Vagina (tissue), 2 donors: ENCODE measurements at places on chromosomes 3 and 15. TPM values are rescaled to one million over a fixed set of nuclear protein-coding genes. Genes with fewer than 3 reads are reported as not detected.
A peak's percentile ranks its signal among the peaks of the same experiment; 100 is the strongest.

GRCh38 chr15:38885001-38885400 is 320.4 kb upstream of the RASGRP1 start:
- H3K4me1 ChIP-seq: peaks cover 9% of the 10 kb centered on the region
- no peaks in the 10 kb centered on the region for H3K27me3 ChIP-seq
- no peak overlapping the region for H3K4me3 ChIP-seq
- no peak for DNase-seq

GRCh38 chr15:20344601-20345400 is 196.8 kb downstream of the GOLGA6L6 start:
- H3K27ac ChIP-seq: no peak overlapping the region
- H3K27me3 ChIP-seq: no peaks in the 10 kb centered on the region
- no peaks in the 10 kb centered on the region for H3K36me3 ChIP-seq
- DNase-seq: peak; percentile 97

DNA sequence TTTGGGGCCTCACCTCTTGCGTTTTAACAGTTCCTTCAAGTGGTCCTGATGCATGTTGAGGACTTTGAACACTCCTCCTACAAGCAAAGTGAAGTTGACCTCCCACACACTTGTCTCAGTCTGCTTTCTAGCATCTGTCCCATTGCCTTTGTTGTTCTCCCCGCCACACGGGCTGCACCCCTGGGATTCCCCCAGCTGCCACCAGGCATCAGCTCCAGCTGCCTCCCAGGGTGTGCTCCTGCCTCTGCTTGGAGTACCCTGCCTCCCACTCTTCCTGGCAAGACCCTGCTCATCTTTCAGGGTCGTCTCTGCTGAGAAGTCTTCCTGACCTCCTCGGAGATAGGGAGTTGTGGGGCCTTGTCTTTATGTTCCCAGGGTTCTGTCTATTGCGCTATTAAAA is 52.2 kb downstream of the IGF1R start:
- H3K36me3 ChIP-seq: no peaks in the 10 kb centered on the region
- no peak overlapping the region for H3K4me3 ChIP-seq
- peaks cover 85% of the 10 kb centered on the region for H3K4me1 ChIP-seq
- DNase-seq: no peak

DNA sequence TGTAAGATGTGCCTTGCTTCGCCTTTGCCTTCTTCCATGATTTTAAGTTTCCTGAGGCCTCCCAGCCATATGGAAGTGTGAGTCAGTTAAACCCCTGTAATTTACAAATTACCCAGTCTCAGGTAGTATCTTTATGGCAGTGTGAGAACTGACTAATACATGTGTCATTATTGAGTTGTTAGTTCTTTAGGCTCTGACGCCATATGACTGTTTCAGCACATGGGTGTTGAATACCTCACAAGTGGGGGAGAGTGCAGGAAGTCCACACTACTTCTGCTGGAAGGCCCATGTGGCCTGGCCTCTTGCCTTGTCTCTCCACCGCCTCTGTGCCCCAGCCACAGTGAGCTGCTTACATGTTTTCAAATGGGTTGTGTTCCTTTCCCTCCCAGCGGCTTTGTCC is 28.5 kb downstream of the MFSD1 start:
- H3K27me3 ChIP-seq: no peaks in the 10 kb centered on the region
- H3K4me1 ChIP-seq: no peaks in the 10 kb centered on the region
- no peak overlapping the region for H3K4me3 ChIP-seq
- no peak for DNase-seq

GRCh38 chr15:77643764-77644163 is 11.1 kb upstream of the LINGO1 start:
- no peak overlapping the region for H3K4me3 ChIP-seq
- H3K27me3 ChIP-seq: no peaks in the 10 kb centered on the region
- H3K27ac ChIP-seq: no peak overlapping the region
- no peak for DNase-seq
- no peaks in the 10 kb centered on the region for H3K36me3 ChIP-seq

DNA sequence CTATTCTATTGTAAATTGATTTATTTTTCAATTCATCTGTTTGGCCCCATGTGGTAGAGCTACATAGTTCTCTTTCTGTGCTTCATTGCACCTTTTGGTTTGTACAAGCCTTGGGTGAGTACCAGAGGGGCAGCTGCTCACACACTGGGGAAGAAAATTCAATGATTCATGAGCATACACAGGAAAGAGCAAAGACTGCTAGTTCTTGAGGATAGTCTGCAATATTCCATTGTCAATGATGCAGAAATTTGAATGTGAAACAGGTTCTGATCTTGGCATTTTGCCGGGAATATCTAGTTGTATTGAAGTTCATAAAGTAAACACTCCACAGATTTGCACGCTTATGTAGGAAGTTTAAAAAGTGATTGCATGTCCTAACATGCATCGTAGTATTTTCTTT is 304.6 kb downstream of the NAALADL2 start:
- H3K27ac ChIP-seq: no peak overlapping the region
- H3K36me3 ChIP-seq: no peaks in the 10 kb centered on the region
- H3K4me1 ChIP-seq: no peaks in the 10 kb centered on the region
- no peak for DNase-seq
- H3K27me3 ChIP-seq: no peaks in the 10 kb centered on the region
- H3K4me3 ChIP-seq: no peak overlapping the region

DNA sequence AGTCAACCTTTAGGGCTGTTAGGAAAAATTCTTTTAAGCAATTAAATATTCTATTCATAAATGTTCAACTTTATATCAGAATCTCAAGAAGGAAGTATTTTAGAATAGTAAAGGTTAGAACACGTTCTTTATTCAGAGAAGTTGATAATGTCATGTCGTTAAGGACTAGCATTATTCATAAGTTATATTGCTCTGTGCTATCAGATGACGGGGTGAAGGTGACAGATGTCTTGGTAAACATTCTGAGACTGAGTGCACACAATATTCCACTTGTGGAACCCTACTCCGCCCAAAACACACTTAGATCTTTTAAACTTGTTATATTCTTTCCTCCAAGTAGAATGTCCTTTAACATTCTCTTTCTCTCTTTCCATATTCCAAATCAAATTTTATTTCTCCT is 7.9 kb downstream of the AP4E1 start:
- no peak for DNase-seq
- no peaks in the 10 kb centered on the region for H3K4me1 ChIP-seq
- H3K4me3 ChIP-seq: no peak overlapping the region
- no peaks in the 10 kb centered on the region for H3K27me3 ChIP-seq

- H3K27me3 ChIP-seq: no peaks in the 10 kb centered on the region
- no peak for DNase-seq
- no peak overlapping the region for H3K27ac ChIP-seq
- H3K4me1 ChIP-seq: peaks cover 5% of the 10 kb centered on the region
- H3K36me3 ChIP-seq: no peaks in the 10 kb centered on the region
Observed at GRCh38 chr3:40267937-40268724, 41.4 kb upstream of the EIF1B start.

DNA sequence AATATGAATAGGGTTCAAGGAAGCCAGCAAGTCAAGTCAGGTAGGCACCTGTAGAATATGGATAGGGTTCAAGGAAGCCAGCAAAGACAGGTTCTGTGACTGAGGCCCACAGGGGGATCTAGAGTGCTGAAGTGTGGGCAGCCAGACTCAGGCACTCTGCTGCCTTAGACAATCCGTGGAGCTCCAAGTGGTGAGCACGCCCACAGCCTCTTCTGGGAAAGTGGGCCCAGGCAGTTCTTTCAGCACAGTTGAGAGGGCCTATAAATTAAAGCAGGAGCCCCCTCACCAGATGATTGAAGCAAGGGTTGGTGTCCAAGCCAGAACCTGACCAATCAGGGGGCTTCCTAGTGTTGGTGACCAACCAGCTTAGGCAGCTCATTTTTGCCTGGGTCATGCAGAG is 51.0 kb downstream of the ANP32A start:
- peak; percentile 44 for DNase-seq
- no peak overlapping the region for H3K27ac ChIP-seq
- H3K36me3 ChIP-seq: no peaks in the 10 kb centered on the region
- H3K4me1 ChIP-seq: no peaks in the 10 kb centered on the region
- H3K4me3 ChIP-seq: no peak overlapping the region
- H3K27me3 ChIP-seq: no peaks in the 10 kb centered on the region

CLRN1 gene
- total RNA-seq: not detected

SLC12A8 gene
- 6.1 TPM for total RNA-seq

BCHE gene
- 2.9 TPM for total RNA-seq

KPNA1 gene
- total RNA-seq: 54.0 TPM

KNL1 gene
- total RNA-seq: 3.4 TPM

ISLR gene
- total RNA-seq: 208 TPM

ARGFX gene
- not detected for total RNA-seq
